ENCODE measurements at places on chromosomes 16 and 17. TPM values are rescaled to one million over a fixed set of nuclear protein-coding genes. Genes with fewer than 3 reads are reported as not detected.
A peak's percentile ranks its signal among the peaks of the same experiment; 100 is the strongest.

GRCh38 chr17:80999536-81000333 lies 8.1 kb downstream of the CHMP6 start:
- no peak for DNase-seq

DNA sequence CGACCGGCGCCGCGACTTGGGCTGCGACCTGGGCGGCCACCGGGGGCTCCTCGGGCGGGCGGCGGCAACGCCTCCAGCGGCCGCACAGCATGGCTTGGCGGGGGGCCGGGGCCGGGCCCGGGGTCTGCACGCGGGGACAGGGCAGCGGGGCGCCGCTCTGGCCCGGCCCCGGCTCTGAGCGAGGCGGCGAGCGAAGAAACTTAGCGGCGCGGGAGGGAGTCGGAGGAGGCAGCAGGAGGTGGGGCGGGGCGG lies at the start of gene PLCD3:
Gene PLCD3, minus strand, starts transcription at position 196 of the 252 bp plus-strand sequence. Its CDS starts 105 bp downstream, at position 91.
- no peak for DNase-seq

- DNase-seq: no peak
Measured at GRCh38 chr16:49499869-49500610, 126.4 kb downstream of the C16orf78 start.

DNA sequence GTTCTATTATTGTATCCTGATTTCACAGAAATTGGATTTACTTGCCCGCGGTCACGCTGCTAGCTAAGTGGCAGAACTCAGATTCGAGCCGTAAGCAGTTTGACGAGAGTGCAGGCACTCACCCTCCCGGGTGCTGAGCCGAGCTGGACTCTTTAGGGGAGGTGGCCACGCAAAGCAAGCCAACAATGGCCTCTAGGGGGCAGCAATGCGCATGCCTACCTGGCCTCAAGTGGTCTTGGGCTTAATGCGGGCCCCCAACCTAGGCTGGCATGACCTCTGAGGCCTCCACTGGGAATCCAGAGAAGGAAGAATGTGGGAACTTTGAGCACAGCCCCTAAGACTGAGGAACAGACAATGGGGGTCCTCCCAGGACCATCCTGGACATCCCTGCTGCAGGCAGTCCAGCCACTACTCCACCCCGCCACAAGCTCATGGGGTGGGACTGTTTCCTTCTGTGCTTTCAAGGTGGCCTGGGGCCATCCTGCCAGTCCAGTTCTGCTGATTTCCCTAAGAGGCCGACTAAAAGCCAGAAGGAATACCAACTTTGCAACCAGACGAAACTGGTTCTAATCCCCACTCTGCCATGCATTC lies 276.5 kb downstream of the XYLT1 start:
- no peak for DNase-seq

GRCh38 chr17:81419319-81419885 lies 24.1 kb downstream of the BAHCC1 start:
- peak; percentile 78 for DNase-seq

GRCh38 chr17:76820039-76820438 lies 48.2 kb upstream of the MGAT5B start:
- DNase-seq: no peak

Gene SALL1
- total RNA-seq: not detected

GRCh38 chr16:78552716-78553115 lies 453.3 kb downstream of the WWOX start:
- DNase-seq: no peak

- no peak for DNase-seq
Measured at GRCh38 chr17:49575679-49576087, at the start of gene NXPH3. Gene NXPH3, plus strand, starts transcription at chr17:49575871. Its CDS starts 349 bp downstream, at chr17:49576220.

GRCh38 chr17:54933921-54934320 lies 33.3 kb downstream of the TOM1L1 start:
- no peak for DNase-seq

GRCh38 chr17:5874486-5874885 lies 195.7 kb upstream of the WSCD1 start:
- DNase-seq: no peak

Gene ORAI3
- 62.5 TPM for total RNA-seq

DNA sequence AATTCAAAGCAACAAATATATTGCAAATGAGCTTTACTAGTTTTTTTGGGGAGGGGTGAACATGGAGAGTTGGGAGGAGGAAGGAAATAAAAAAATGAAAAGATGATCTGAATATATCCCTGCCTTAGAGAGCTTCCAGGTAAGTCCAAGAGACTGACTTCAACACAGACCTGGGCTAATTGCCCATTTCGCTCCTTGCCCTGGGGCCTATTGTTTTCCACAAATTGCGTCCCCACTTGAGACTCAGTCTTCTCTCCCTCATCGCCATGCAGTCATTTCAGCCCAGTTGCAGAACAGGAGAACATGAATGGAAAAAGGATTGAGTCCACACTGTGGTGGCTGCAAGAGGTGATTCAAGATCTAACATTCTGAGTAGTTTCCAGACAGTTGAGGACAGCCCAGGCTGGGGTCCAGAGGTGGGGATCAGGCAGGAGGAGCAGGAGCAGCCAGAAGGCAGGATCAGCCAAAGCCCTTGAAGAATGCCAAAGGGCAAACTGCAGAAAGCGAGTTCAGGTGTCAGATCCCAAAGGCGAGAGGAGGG lies 21.6 kb upstream of the TOB1 start:
- no peak for DNase-seq

Gene KRTAP3-1
- not detected for total RNA-seq

Gene PERCC1
- total RNA-seq: not detected

GRCh38 chr17:5630434-5630833 lies 46.1 kb upstream of the NLRP1 start:
- DNase-seq: peak; percentile 73

- DNase-seq: peak; percentile 43
Measured at GRCh38 chr17:55660178-55660886, 62.3 kb downstream of the TMEM100 start.

DNA sequence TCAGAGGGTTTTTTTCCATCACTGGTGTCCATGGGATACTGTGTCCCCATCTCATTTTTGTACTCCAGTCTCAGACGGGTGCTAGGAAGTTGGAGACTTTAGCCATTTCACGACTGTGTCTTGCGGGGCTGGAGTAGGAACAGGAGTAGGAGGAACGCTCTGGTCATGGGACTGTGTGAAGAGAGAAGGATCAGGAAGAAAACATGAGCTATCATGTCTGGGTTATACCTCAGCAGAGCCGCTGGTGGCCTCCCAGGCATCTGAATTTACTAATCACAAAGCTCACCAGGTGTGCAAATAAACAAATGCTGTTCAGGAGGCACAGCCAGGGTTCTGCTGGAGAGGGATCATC lies 225.4 kb downstream of the SEC14L1 start:
- DNase-seq: no peak

- peak; percentile 35 for DNase-seq
Measured at GRCh38 chr17:15236281-15237105, 28.6 kb downstream of the PMP22 start.

Gene SNAI3
- total RNA-seq: 0.19 TPM

GRCh38 chr16:54482892-54483574 lies 196.4 kb upstream of the IRX3 start:
- no peak for DNase-seq

- DNase-seq: no peak
Measured at GRCh38 chr17:63381101-63381729, 64.9 kb downstream of the CYB561 start.

GRCh38 chr16:14181371-14182050 lies 110.4 kb downstream of the MRTFB start:
- peak; percentile 57 for DNase-seq

- DNase-seq: no peak
Measured at GRCh38 chr16:30557707-30557956, 542 bp downstream of the ZNF764 start.

Gene HSD17B2
- total RNA-seq: 3.0 TPM

- DNase-seq: peak; percentile 60
Measured at GRCh38 chr16:67155295-67156142, 4.2 kb downstream of the TRADD start.

DNA sequence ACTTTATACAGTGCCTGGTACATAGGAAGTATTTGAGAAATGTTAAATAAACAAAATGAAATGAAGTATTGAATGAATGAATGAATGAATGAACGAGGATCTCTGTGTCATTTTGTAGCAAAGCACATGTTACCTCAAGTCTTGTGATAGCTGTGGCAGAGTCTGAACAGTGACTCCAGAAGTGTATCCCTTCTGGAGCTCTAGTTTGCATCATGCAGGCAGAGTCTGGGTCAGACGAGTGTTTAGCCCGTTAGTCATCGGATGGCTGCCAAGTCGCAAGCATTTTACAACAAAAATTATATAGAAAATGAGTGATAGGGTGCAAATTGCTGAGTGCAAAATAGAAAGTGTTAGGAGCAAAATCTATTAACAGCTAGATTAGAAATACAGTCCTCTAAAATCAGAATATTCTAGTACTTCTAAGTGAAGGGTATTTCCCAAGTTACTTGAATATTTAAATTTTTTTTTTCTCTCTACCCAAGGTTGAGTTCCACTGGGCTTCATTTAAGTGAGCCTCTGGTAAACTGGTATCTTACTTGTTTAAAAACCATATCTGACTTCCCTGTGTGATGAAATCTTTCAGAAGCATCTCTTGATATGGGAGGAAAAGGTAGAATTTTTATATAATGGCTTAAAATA lies 113.3 kb downstream of the FTO start:
- peak; percentile 93 for DNase-seq

DNA sequence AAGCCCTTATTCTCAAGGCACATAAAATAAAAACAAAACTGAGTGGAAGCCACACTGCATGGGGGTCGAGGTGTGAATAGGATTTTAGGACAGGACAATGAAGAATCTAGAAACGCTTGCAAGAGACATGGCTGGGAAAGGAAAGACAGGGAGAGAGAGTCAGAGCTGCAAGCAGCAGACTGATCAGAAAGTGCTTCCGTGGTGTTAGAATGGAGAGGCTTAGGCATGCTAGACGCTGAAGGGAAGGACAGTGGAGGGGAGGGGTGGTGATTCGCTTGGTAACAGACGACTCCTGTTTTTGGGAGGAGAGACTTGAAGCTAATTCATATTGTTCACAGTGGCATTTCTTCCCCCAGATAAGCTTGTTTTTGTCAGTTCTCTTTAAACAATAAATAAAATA lies 173.5 kb downstream of the AIPL1 start:
- DNase-seq: no peak

GRCh38 chr17:12067485-12067884 lies 46.8 kb downstream of the MAP2K4 start:
- no peak for DNase-seq

DNA sequence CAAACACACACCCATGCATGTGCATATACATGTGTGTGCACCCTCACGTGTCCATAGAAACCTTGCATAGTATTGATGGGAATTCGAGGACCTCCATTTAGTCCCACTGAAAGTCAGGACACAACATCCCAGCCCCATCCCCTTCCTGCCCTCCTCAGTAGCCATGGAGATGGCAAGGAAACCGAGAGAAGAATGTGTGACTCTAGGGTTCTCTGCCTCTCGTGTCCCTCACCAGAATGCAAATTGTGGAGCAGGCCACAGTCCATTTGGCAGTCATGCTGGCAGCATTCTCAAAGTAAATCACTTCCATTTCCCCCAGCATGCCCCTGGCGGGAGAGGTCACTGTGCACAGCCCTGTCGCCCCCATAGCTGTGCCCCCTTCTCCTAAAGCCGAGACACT lies 141.1 kb downstream of the MSI2 start:
- no peak for DNase-seq

GRCh38 chr17:55229276-55229675 lies 35.5 kb upstream of the HLF start:
- no peak for DNase-seq

Gene SBK1
- total RNA-seq: 0.06 TPM

DNA sequence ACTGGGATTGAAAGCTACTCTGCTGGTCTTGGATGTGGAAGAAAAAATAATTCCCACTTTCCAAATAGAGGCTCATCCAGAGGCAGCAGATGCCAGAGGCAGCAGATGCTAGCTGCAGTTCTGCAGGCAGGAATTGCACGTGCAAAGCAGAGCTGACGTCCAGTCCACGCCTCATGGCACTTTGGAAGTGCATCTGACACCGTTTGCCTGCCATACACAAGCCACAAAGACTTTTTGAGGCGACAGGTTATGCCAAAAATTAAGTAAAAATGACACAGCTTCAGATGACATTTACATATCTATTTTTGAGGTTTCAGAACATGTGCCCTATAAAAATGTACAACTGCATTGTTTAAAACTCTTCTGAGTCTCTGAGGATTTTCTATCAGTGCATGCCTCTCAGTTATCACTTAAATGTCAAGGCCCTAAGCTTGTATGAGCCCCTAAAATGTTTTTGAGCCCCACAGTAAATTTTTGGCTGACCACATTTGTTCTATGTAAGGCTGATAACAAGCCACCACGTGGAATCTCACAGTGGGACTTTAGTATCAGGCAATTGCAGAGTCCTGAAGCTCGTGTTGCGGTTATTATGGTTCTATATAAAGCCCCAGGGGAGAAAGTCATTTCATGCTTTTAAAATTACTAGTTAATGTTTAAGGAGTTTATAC lies 239.2 kb downstream of the PRKCA start:
- peak; percentile 40 for DNase-seq

DNA sequence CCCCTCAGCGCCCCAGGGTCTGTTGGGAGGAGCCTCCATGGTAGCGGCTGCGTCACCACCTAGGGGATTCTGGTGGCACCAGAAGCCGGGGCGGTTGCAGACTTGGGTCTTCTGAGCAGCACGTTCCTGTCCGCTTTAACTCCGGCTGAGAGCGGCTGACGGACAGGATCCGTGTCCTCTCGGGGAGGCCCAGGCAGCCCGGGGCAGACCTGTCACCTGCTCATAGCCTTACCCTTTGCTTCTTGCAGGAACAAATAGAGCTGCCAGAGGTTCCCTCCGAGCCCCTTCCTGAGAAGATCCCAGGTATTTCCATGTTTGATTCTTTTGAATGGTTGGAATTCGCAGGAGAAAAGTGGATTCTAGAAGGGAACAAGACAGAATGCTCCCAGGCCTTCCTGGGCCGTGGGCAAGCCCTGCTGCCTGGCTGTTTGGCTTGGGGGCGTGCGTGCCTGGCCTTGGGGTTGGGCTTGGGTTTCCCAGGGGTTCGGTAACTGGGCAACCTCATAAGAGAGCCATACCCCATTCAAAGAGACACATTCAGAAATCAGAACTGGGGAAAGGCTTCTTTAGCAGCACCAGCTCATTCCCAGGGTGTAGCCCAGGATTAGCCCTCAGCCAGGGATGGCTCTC lies 6.6 kb downstream of the CHMP6 start:
- no peak for DNase-seq

DNA sequence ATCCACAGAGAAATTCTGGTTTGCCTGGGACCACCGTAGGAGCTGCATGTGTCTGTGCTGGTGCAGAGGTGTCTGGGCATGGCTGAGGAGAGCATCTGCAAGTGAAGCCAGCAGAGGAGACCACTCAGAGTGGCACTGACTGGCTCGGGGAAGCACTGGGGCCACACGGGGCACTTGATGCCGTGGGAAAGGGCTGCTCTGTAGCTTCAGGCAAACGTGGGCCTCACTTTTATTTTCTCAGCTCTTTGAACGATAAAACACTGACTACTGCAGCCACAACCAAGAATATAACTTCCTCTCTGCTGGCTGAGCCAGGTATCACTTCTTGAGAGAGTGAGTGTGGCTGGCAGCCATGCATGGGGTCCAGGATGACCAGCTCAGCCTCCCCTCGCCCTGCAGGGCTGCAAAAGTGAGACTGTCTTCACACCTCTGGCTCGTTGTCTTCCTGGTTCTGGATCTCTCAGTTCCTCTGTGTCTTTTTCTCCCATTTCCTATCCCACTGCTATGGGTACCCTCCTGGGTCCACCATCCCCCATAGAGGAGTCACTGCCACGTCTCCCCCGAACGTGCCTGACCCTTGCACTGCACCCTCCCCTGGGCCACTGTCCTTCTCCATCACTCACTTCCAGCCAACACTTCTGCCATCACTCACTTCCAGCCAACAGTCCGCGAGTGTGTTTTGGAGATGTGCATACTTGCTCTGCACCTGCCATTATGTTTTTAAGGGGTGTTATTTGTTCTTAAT lies 201.4 kb upstream of the CHMP6 start:
- DNase-seq: peak; percentile 32
